ENCODE measurements at places on chromosomes 3 and 15.

DNA sequence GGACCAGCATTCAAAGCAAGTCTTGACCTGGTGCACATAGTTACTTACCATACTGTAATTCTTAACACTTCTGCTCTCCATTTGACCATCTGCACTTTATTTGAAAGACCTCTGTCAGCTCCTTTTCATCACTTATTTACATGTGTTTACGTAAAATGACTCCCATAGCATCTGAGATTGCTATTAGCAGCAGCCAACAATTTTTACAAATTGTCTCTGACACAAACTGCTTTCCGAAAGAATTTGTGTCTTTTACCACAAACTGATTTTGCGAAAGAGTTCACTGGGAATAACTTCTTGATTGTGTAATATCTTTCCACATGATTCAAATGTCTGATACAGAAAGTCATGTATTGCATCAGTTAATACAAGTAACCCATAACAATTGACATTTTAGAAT, 144.1 kb upstream of the PEX5L start:
- DNase-seq: no peak

- no peak for DNase-seq
Observed at GRCh38 chr3:150165396-150166094, 194.8 kb upstream of the PFN2 start.

GRCh38 chr3:125437631-125438435, 62.7 kb upstream of the ZNF148 start:
- DNase-seq: no peak

GRCh38 chr15:43776101-43776717, 557 bp downstream of the ELL3 start:
- DNase-seq: no peak

DNA sequence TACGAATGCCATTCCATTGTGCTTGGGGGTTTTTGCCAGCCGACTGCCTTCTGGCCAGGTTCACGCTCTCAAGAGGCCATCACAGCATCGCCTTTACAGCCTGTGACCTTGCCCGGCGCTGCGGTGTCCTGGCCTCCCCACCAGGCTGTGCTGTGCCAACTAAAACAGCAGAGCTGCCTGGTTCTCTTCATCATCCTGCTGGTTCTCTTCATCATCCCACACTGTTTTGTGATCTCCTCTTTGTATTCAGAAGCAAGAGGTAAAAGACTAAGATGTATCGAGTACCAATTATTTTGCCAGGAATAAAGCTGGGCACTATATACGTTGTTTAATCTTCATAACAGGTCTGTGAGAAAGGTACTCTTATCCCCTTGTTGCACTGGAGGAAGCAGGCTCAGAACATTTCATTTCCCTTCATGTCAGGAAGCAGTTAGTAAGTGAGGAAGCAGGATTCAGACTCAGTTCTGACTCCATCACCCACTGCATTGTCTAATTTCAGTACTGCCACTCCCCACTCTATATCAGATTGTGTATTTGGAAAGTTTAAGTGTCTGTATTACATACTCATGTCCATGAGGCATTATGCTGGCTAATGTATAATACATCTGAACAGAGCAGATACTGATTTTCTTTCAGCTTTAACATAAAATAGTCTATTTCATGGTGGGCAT, 92.7 kb downstream of the LRRC28 start:
- no peak for DNase-seq

DNA sequence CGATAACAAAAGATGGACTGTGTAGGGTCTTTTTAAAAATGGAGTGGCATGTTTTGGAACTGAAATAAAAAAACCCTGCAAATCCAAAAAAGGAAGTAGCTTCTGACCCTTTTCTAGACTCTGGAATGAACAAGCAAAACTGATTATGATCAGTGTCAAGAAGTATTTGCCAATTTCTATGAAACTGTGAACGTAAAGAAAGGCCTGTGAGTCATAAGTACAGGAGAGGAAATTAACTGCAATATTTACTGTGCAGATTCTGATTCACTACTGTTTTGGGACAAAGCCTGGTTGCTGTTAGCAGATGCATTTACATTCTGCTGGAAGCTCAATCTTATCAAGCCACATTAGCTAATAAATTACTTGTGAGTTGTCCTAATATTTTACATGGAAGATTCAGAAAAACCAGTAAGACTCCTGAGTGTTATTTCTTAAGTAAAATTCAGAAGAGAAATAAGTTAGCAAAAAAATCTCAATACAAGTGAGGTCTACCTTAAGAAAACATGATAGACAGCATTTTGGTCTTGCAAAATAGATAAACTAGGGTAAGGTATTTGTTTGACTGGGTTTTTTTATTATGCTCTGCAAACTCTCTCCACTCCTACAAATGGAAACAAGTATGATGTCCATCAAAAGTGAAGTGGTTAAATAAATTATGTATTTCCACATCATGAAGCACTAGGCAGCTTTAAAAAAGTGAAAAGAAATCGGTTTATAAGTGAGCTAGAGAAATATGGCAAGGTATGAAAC, 90.2 kb upstream of the LMOD3 start:
- DNase-seq: no peak

DNA sequence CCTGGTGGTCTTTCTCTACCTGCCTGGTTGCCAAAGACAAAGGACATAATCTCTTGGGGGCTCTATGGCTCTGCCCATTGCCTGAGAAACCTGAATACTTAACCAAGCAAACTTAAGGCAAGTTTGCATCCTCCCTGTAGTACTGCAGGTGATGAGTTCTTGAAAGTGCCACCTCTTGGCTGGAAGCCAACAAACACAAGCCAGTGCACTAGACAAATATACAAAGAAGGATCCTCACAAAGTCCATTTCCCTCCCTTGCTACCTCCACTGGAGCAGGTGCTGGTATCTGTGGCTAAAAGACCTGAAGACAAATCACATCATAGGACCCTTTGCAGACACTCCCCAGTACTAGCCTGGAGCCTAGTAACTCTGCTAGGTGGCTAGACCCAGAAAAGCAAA, 772.3 kb downstream of the SI start:
- DNase-seq: no peak

DNA sequence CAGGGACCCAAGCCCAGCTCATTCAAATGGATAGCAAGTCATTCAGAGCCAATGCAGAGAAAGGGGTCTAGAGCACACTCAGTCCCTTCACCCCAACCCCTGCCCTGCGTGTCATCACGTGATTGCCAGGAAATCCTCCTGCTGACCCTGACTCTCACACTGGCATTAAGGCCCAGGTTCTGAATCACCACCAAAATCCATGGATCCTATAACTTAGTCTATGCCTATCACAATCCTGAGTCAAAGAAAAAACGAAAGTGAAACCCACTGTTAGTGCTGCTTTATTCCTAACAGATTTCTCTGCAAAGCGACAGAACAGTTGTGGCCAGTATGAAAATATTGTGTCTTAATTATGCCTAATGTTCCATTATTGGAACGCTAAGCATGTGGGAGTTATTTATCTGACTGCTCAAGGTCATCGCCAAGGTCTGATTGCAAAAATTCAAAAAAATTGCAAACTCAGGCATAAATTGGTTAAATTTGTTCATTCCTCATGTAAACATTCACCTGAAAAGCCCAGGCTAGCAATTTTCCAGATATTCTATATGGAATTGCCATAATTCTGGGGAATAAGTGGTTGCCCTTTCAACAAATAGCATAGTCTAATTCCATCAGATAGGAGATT, 108.7 kb upstream of the EIF1B start:
- no peak for DNase-seq

- DNase-seq: no peak
Observed at GRCh38 chr3:147119346-147119745, 287.0 kb downstream of the ZIC4 start.

DNA sequence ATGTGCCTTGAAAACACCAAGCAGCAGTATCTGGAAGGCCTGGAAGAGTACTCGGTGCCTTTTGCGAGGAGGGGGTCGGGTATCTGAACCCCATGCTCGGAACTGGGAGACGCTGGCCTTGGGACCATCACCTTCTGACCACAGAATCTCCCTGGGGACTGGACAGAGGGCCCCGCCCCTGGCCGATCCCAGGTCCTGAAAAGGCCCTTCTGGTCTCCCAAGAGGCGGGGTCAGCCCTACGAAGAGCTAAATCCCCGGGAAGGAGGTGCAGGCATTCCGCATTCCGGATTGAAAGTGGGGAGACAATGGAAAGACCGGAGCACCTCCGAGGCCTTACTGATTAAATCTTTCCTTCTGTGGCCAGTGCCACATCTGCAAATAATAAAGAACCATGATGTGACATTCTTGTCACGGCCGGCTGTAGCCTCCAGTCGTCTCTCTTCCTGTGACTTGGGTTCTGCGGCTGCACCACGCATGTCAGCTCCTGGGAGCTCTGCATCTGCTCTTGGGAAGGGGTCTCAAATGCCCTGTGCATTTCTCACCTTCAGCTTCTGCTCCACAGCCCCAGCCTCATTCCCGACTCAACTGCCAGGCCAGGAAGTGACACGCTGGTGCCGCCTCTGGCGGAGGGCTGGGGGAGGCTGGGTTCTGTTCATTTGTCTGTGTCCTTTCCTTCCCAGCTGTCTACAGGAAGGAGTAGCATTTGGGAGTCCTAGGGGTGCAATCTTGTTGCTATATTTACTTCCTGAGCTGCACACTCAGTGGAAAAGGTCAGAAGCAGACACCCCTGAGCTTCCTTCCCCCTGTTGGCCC, 173.5 kb downstream of the KLF13 start:
- DNase-seq: no peak

GRCh38 chr3:77321646-77322045, 281.7 kb downstream of the ROBO2 start:
- no peak for DNase-seq

Measured in D721Med (cell line).